ENCODE measurements at places on chromosomes 6 and 20.

DNA sequence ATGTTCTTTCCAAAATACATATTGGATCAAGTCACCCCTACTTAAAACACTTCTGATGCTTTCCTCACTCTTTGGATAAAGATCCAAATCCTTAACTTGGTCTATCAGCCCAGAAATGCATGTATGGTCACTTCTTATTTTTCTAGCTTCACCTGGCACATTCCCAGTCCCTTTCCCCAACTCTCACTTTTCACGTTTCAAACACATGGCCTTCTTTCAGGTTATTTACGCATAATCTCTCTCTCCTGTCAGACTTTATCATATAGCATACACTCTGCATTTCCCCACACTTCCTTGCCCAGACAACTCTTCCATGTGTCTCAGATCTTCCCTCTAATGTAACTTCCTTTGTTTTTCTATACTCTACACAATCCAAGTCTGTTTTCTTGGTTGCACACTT is 12.8 kb downstream of the PHIP start:
- no peak for DNase-seq

- peak; percentile 77 for DNase-seq
Observed at GRCh38 chr6:3228771-3229565, 1.5 kb upstream of the TUBB2B start.

GRCh38 chr6:56199956-56200355 is 47.4 kb downstream of the COL21A1 start:
- DNase-seq: no peak

- DNase-seq: no peak
Observed at GRCh38 chr6:33207552-33208090, 679 bp upstream of the RING1 start.

- peak; percentile 75 for DNase-seq
Observed at GRCh38 chr20:32652739-32653526, 20.8 kb downstream of the C20orf203 start.

- DNase-seq: no peak
Observed at GRCh38 chr6:75579951-75580350, 21.7 kb upstream of the SENP6 start.

DNA sequence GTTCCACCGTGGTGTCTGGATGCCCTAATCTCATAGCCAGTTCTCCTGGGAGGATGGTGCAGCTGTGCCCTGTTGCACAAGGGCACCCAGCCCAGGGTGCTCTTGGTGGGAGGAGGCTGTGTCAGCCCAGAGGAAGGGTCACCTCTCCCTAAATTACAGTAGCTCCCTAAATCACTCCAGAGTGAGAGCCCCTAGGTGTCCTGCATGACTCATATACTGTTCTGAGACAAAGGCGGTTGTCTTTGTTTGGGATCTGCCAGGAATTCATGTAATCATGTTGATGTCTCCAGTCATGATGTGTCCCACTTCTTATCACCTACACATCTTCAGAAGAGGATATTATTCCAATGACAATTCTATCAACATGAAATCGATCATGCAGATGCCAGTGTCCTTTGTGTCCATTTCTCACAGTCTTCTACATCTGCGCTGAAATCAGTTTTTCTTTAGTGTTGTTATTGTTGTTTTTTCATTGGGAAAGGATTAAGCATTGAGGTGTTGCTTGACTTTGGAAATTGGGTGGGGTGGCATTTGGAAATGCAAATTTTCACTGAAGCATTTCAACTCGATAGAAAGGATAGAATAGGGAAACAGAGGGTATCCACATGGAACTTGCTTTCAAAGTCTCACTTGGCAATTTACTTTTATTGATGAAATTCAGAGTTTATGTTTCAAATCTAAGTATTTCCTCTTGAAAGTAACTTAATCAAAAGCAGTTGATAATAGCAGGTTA is 19.5 kb downstream of the PERP start:
- DNase-seq: no peak

DNA sequence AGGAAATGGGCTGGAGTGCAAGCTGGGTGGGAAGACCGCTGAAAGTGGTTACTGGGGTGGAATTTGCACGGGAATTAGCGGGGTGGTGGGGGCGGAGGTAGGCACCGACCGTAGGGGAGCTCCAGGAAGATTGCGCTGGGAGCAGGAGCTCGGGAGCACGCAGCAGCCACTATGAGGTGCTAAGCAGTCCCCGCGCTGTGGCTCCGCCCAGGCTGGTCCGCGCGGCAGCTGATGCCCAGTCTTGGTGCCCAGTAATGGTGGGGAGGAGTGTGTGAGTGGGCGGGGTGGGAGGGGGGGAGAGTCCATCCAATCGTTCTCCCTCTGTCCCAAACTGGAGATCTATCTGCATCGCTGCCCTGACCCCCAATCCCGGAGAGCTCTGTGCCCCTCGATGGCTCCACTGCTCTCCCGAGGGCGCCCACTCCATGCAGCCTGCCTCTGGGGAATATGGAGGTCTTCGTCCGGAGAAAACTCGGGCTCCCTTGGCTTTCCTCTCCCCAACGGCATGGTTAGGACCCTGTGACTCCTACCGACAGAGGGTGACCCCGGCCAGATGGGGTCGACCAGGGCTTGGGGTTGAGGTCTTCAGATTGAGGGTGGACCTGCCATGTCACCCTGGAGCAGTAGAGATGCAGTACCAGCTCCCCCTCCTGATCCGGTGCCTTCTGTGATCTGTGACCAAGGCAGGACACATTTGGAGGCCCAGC is 5.3 kb downstream of the TP53TG5 start:
- no peak for DNase-seq

- no peak for DNase-seq
Observed at GRCh38 chr6:657743-658142, 843 bp upstream of the HUS1B start.

DNA sequence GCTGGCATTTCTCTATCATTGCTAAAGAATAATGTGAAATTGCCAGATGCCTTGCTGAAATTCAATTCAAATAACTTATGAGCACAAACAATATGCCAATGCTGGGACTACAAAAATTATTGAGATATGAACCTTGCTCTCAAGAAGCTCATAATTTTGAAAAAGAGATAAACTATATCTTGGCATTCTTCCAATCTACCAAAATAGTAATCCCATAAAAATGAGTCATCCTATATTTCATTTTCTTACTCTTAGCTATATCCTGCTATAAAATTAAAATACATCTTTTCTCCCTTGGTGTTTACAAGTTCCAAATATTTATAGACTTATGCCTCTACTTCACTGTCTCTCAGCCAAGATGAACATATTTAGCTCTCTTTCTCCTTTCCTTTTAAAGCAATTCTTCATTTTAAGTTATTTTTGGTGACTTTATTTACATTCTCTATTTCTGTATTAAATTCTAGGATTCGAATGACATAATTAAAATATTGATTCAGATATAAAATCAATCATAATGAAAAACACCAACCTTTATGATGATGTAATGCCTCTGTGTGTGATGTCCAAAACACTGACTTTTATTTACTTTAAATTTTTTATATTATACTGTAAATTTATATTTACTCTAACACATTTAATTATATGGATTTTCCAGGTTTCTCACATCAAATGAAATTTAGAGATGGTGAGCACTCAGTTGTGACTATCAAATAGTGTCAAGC is 152.6 kb downstream of the CDK19 start:
- DNase-seq: no peak

- DNase-seq: no peak
Observed at GRCh38 chr6:42105156-42105648, 37.2 kb downstream of the C6orf132 start.

DNA sequence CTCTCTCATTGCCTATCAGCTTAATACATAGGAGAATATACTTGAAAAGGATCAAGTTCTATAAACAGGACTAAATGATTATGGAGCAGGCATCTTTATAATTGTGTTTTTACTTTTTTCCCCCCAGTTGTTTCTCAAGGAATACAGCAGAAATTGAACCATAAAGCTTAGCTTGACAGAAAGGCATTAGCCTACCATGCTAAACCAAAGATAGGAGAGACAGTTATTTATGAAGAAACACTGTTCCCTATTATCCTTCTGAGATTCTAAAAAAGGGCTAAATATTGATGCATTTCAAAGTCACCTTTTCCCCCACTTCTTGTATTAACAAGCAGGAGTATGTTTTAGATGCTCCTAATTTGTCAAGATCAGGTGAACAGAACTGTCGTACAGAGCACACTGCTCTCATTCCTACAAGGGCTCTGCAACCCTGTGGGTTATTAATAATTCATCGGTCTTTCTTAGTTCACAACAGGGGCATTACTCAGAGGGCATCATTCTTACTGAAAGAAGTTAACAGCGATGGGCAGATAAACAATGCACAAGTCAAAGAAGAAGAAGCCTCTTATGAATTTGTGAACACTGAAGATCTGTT is 38.7 kb downstream of the PRKN start:
- DNase-seq: no peak

GRCh38 chr6:81734500-81735150 is 17.9 kb downstream of the TENT5A start:
- no peak for DNase-seq

DNA sequence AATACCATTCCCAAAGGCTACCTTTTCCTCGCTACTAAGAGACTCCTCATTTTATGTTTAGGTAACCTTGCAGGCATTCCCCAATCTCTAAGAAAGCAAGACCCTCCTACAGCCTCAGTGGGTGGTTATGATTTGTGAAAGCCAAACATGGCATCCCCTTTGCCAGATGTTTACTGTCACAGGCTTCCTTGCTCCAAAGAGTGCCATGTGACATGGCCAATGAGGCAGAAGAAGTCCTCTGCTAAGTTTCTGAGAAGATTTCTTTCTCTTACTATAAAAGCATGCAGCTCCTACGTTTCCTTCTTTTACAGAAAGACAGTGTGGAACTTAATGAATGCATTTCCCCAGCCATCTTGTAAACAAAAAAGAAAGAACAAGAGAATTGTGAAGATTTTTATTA is 688.2 kb downstream of the TBC1D32 start:
- no peak for DNase-seq

GRCh38 chr6:31351401-31352309 is 5.3 kb downstream of the HLA-B start:
- DNase-seq: no peak

DNA sequence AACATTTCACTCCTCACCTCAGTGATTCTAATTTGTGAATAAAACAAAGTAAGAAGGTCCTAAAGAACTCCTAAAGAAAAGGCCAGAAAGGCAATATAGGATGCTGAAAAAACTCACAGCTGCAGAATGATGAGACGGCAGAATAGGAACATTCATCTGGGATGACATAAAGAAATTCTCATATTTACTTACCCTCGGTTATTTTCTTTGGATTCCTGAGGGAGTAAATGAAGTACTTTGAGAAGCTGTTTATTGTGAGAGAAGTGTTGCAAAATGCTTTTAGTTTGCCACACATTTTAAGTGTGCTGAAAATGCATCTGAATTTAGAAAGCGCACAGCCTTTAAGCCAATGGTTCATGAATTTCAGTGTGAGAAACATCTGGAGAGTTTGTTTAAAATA is 35.7 kb upstream of the RBL1 start:
- DNase-seq: no peak

- DNase-seq: no peak
Observed at GRCh38 chr6:2990248-2990931, 9.3 kb upstream of the NQO2 start.

GRCh38 chr6:169965657-169966311 is 214.4 kb downstream of the ERMARD start:
- DNase-seq: no peak

- DNase-seq: no peak
Observed at GRCh38 chr6:17352302-17352701, 41.1 kb upstream of the CAP2 start.

DNA sequence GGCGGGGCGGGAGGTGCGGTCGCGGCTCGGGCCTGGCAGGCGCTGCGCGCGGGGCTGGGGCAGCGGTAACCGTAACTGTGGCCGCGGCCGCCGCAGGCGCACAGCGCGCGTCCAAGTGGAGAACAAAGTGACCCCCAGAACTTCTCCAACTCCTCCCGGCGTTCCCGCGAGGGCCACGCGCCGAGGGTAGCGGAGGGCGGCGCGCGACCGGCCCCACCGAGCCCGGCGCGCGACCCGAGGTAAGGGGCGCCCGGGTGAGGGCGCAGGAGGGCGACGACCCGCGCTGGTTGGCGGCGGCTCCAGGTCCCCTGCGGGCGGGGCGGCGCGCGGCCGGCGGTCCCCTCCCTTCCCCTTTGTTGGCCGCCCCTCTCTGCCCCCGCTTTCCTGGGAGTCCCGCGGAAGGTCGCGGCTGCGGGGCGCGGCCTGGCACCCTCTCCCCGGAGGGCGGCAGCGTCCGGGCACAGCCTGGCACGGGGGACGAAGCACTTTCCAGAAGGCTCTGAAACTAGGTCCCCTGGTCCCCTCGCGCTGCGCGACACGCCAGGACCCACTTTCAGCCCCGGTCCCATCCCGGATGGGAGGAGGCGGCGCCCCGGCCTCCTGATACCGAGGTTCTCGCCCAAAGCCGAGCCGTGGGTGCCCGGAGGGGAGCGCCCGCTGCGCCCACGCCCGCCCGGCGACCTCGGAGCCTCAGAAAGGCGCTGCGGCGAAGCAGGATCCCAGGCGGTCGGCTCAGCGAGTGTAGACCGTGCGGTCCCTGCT is at the start of gene TIAM2:
TSS of gene TIAM2 (plus strand) at position 62 of the 762 bp plus-strand sequence. CDS start 133,909 bp downstream, outside the sequence.
- DNase-seq: peak; percentile 62

DNA sequence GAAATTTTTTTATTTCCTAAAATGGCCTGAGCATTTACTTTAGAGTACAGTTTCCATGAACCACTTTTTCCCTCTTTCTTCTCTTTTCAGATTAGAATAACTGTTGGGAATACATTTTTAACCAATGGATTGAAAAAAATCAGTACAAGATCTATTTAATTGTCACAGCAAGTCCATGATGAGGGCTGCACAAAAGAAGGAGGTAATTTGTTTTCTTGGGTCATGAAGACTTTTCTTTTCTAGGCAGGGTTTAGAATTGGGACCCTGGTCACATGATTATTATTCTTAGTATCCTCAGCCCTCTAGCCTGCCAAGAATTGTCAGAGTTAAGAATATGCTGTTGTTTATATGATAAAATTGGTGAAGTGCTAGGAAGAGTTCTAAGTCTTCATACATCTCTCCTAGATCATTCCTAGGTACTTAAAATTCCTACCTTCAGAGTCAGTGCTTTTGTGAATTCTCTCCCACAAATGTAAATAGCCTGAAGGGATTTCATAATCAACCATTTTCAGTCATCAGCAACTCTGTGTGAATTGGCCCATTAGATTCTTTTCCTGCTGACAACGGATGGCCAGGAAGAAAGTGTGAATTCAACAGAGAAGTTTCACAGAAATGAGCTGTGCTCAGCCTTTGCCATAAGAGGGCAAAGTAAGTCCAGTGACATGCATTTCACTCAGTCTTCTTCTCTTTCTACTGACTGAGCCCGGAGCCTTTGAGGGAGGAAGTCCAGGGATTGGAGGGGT is 32.4 kb upstream of the TPBG start:
- DNase-seq: no peak

- DNase-seq: no peak
Observed at GRCh38 chr6:80637312-80637711, 530.8 kb downstream of the BCKDHB start.

GRCh38 chr6:89311853-89312531 is 3.1 kb downstream of the GABRR2 start:
- DNase-seq: peak; percentile 73

GRCh38 chr6:23339268-23339667 is 769.9 kb downstream of the HDGFL1 start:
- peak; percentile 8 for DNase-seq

DNA sequence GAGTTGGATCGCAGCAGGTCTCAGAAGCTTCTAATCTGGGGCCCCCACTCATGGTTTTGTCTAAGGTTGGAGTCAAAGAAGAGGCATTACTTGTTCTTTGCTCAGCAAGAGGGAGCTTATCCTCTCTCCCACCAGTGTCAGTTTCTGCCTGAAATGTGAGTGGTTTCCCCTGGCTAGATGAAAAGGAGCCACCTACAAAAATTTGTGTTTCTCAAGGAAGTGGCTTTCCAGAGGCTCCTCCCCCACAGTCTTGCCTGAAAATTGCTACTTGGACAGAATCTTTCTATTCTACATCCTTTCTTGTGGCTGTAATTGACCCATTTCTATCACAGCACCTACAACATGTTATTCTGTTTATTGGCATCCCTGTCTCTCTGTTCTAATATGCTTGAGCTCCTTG is 37.9 kb downstream of the SCML4 start:
- no peak for DNase-seq

Measured in neuronal stem cell (in vitro differentiated cells).